NCI-H2107 (cell line): ENCODE measurements at places on chromosomes 2 and 18.
A peak's percentile ranks its signal among the peaks of the same experiment; 100 is the strongest.

DNA sequence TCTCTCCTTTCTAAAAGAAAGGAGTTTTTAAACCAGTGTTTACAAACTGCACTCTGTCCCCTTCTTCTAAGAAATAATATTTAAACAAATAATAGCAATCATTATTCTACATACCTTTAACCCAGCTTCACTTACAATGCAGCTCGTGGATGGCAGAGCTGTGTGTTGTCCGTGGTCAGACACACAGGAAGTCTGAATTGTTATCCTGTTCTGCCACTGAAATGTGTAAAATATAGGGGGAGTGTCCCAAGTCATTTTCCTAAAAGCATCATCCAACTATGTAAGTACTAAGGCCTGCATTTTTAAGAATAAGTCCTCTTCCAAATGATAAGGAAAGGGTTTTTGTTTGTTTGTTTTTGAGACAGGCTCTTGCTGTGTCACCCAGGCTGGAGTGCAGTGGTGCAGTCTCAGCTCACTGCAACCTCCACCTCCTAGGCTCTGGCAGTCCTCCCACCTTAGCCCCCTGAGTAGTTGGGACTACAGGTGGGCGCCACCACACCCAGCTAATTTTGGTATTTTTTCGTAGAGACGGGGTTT, 2.7 kb upstream of the PPP4R1 start:
- no peak for DNase-seq

DNA sequence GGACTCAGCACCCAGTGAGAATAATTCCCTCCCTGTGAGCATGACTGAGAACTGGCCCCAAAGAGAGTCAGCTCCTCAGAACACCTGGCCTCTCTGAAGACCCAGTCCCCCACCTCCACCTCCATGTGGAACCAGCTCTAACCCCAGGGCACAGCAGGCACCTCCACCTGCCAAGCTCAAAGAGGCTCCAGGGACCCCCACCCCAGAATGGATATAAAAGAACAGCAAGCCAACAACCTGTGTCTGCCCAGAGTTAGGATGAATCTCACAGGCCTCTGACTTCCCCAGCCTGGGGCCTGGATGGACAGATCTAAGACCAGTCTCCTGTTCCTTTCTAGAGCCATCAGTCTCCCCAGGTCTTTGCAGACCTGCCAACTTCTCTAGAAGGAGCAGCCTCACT, 498.5 kb downstream of the EIPR1 start:
- DNase-seq, result no peak

GRCh38 chr2:73255907-73256617, 22.0 kb downstream of the CCT7 start:
- DNase-seq, result no peak

GRCh38 chr2:127014630-127015029, 92.3 kb downstream of the BIN1 start:
- no peak for DNase-seq

GRCh38 chr2:86562922-86563649, at the start of gene CHMP3:
CHMP3 (minus strand) TSS chr2:86563443; CDS start chr2:86563348, 95 bp downstream.
- DNase-seq, result peak; percentile 97

DNA sequence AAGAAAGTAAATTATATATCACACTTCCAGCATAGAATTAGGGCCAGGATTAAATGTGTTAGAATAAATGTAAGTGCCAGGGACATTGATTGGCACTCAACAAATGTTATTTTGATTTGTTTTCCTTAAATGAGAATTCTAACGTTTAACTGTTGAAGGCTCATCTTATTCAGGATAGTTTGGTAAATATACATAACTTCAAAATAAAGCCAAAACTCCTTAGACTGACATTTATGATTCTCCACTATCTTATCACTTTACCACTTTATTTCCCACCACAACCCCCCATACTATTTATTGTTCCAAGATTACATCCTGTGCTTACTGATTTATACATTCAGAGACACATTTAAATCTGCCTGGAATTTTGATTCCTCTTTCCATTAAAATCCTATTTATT, 769.5 kb upstream of the CDH2 start:
- DNase-seq, result no peak

DNA sequence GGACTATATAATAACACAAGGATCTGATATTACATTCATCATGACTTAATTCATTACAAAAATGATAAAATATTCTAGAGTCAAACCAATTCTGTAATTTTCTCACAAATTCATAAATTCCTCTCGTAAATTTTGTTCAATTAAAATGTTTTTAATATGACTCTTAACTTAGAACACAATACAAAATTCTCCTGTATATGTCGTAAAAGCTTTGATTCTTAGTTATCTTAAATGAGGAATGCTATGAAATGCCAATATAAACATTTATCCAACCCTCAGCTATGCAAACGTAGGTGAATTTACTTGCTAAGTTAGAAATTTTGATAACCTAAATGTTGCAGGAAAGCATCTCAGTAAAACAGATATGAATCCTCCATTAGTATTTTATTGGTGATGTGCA, 28.9 kb downstream of the ARHGAP15 start:
- DNase-seq, result no peak

GRCh38 chr2:215743066-215743465, 270.3 kb downstream of the MREG start:
- DNase-seq, result no peak

- no peak for DNase-seq
Observed at GRCh38 chr2:24815171-24815570, 21.9 kb downstream of the CENPO start.

DNA sequence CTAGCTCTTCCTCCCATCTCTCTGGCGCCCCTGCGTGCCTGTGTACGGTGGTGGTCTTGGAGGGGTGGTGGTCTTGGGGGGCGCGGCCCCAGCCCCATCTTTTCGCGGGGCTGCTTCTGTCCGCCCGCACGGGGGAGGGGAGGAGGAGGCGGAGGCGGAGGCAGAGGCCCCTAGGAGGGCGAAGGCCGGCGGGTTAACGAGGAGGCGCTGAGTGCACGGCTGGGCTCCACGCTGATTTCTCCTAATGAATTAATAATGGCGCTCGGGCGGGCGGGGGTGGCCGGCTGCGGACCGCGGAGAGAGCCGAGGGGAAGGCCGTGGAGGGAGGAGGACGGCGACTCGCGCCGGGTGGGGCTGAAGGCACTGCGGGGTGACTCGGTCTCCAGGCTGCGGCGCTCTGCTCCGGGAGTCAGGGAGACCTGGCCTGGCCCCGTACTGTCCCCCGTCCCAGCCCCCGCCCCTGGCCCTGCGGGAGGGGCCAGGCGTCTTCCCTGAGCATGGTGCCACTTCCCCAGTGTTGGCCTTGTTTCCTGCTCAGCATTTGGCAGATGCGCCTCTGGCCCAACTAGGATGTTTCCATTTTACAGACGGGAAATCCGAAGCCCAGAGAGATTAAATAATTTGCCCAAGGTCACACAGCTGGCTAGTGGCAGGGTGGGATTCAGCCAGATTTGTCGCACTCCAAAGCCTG, 6.0 kb downstream of the GAREM2 start:
- DNase-seq, result no peak

DNA sequence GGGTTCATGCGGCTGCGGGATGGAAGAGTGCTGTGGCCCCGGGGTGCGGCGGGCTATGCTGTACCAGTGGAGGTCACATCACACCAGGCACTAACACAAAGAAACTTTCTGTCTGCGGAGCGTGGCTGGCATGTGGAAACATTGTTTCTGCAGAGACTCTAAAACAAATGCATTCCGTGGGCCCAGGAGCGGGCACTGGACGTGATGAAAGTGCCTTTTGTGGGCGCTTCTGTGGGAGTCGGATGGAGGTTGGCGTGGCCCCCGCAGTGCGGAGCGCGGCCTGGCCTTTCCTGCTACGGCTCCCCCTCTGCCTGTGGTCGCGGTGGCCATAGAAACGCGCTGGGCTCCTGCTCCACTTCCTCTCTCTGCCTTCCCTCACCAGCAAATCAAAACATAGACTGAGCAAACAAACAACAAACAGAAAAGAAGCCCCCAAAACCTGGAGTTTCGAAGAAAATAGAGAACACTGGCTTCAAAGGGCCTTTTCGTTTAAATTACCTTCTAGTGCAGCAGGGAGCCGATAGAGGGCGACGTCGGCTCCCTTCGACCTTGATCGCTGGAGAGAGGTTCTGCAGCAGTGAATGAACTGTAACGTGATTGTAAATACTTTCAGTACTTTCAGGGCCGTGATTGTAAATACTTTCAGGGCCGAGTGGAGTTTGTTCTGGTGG, 51.4 kb downstream of the KIF5C start:
- no peak for DNase-seq

GRCh38 chr2:73994178-73994831, 9.6 kb downstream of the TET3 start:
- no peak for DNase-seq

DNA sequence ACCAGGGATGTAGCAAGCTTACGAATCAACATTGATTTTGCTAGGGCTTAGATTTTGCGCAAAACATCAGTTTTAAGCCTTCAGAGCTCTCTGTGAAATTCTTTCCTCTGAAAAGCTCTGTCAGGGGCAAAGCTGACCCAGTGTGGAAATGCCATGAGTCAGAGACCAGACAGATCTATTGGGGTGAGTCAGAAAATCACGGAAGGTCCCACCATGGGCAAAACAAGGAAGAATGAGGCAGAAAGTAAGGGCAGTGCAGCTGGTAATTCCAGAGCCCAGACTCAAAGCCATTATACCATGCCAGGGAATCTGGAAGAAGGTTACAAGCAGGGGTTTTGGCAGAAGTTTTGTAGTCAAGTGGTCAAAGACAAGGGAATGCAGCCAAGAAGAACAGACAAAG, 256.6 kb upstream of the CTAGE1 start:
- DNase-seq, result no peak

- DNase-seq, result no peak
Observed at GRCh38 chr2:145321344-145321743, 801.4 kb upstream of the ZEB2 start.

DNA sequence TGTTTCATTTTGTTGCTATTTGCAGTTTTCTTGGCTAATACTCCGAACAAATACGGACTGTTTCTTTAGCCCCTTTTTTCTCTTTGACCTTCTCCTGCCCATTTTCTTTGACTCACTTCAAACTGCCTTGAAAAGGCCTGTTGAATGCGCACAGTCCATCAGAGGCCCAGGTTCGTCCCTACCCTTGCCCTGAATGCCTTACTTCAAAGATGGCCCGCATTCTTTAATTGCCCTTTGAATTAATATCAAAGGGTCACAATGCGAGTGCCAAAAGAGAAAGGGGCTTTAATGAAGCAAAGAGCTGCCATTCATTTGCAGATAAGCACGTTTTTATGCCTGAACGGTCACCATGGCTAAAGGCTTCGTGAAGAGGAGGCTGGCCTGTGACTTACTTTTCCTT, 29.7 kb downstream of the PAX3 start:
- DNase-seq, result no peak

DNA sequence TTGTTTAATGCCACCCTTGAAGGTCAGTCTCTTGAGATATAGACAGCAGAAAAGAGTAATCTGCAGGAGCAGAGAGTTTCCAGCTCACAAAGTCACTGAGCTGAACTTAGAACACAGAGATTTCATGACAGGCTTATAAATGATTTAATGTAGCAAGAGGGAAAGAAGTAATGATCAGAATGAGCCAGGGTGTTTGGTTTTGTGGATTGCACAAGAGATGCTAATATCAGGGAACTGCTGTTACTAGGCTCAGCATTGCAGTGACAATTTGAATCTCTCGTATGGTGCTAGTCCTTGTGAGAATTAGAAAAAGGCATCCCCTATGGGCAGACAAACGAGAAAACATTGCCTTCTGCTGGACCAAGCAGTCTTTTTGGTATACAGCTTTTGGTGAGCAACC, 61.7 kb upstream of the ITGB6 start:
- DNase-seq, result no peak

GRCh38 chr2:163246135-163246534, 407.6 kb upstream of the KCNH7 start:
- no peak for DNase-seq

DNA sequence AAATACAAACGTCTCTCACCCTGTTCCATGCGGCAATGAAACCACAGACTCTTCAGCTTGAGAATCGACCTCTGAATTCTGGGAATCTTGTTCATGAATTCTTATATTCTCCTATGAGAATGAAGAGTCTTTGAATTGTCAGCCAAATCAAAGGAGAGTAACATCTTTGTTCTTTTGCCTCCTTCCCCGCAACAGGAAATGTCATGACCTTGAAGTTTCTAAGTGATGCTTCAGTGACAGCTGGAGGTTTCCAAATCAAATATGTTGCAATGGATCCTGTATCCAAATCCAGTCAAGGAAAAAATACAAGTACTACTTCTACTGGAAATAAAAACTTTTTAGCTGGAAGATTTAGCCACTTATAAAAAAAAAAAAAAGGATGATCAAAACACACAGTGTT, 21.8 kb downstream of the TNFAIP6 start:
- DNase-seq, result no peak

- DNase-seq, result peak; percentile 7
Observed at GRCh38 chr18:67517444-67517765, 885 bp upstream of the DSEL start.

DNA sequence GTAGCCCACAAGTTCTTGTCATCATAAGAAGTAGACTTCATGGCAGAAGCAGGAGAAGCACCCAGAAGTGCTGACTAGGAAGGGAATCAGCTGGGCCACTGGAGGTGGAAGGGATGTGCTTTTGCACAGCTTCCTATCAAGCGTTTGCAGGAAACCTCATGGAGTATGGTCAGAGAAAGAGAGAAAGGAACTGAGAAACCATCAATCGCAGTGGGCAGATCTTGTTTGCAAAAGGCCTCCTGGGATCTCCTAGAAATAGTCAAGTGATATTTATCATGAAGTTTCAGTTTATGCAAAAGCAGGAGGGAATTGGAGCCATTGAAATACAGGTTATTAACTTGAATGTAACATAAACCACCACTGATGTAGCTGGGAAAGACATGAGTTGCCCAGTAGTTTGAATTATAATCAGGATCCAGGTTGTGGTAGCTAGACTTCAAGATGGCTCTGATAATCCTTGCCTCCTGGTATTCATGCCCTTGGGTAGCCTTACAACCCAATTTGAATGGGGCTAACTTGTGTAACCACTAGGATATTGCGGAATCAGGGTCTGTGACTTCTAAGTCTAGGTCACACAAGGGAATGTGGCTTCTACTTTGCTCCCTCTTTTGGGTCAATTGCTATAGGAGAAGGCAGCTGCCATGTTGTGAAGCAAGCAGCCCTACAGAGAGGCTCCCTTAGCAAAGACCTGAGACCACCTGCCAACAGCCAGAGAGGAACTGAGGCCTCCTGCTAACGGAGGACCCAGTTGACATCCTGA, 69.8 kb upstream of the TCF4 start:
- DNase-seq, result no peak

GRCh38 chr18:49052891-49053644, 102.3 kb upstream of the SMAD7 start:
- DNase-seq, result no peak

- no peak for DNase-seq
Observed at GRCh38 chr2:17422061-17422460, 96.2 kb downstream of the RAD51AP2 start.

- DNase-seq, result no peak
Observed at GRCh38 chr2:32738939-32739338, 111.1 kb downstream of the TTC27 start.
